ENCODE measurements at places on chromosomes 16 and 17.

GRCh38 chr16:65429504-65430181 is 307.8 kb upstream of the CDH11 start:
- no peak for DNase-seq

DNA sequence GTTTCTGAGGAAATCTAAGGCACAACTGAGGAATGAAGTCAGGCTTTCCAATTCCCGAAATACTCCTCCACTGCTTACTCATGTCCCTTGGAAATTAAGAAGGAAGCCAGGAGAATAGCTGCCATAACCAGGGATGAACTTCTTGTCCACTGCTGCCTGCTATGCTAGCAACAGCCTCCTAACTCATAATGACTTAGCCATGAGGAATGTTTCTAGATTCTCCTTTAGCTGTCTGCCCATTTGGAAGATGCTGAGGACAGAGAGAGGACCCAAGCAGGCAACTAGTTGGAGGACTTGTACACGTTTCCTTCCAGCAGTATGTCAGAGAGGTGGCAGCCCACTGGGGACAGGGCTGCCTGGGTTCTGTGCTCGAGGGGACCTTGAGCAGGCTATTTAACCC is 939 bp upstream of the CCL2 start:
- no peak for DNase-seq

DNA sequence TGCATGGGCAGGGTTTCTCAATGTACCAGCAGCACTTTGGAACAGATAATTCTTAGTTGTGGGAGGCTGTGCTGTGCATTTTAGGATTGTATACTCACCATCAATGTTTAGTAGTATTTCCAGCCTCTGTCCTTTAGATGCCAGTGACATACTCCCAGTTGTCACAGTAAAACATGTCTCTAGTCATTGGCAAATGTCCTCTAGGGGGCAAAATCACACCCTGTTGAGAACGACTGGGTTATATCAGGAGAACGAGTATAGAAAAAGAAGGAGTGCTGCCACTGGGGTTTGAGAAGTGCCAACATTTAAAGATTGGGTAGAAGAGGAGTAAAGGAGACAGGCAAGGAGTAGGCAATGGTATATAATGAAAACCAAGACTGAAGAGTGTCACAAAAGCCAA is 37.9 kb upstream of the SMIM36 start:
- no peak for DNase-seq

GRCh38 chr17:40349477-40349894 is 15.1 kb downstream of the GJD3 start:
- no peak for DNase-seq

GRCh38 chr16:30112197-30113030 is 923 bp downstream of the GDPD3 start:
- DNase-seq = peak; percentile 65

- DNase-seq = no peak
Observed at GRCh38 chr17:2656283-2656682, 55.3 kb downstream of the CLUH start.

GRCh38 chr17:81840826-81841778 is 6.3 kb upstream of the PPP1R27 start:
- no peak for DNase-seq

- DNase-seq = no peak
Observed at GRCh38 chr16:58433569-58433951, 41.3 kb downstream of the GINS3 start.

GRCh38 chr17:77341069-77341541 is 200.3 kb downstream of the SEC14L1 start:
- DNase-seq = no peak

DNA sequence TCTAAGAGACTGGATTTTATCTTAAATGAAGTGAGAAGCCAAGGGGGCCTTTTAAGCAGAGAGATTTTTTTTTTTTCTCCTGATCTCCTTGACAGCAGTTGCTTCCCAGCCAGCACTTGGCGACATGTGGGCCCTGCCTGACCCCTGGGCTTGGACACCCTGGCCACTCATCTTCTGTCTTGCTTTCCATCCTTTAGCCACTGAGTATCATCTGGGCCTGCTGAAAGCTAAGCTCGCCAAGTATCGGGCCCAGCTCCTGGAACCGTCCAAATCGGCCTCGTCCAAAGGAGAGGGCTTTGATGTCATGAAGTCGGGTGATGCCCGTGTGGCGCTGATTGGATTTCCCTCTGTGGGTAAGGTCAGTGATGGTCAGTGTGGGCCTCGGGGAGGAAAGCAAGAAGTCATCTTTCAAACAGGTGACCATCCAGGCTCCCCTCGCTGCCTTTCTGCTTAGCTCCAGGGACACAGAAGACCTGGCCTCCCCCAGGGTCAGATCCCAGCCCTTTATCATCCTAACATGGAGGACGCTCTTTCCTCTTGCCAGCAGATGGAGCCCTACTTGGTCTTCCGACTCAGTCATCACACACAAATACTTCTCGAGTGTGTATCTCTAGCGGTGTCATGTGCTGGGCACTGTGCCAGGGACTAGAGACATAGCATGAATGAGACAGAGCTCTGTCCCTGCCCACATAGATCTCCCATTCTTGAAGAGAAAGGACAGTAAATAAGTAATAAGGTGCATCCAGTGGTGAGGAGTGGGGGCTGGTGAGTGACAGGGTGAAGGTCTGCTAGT is 6.1 kb downstream of the DRG2 start:
- no peak for DNase-seq

DNA sequence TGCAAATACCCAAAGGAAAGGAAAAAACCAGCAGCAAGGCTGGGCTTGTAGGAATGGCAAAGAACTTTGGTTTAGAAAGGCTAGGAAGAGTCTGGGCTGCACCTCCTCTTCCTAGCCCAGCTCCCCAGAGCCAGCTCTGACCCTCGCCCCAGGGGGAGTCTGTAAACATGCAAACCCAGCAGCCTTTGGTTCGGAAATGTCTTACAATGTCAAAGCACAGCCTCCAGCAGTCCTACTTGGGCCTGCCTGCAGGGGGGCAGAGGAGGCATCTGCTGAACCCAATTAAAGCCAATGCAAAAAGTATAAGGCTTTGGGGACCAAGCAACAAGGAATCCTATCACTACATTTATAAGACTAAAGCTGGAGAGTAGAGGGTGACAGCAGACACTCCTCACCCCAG is 5.0 kb upstream of the FTSJ3 start:
- no peak for DNase-seq

DNA sequence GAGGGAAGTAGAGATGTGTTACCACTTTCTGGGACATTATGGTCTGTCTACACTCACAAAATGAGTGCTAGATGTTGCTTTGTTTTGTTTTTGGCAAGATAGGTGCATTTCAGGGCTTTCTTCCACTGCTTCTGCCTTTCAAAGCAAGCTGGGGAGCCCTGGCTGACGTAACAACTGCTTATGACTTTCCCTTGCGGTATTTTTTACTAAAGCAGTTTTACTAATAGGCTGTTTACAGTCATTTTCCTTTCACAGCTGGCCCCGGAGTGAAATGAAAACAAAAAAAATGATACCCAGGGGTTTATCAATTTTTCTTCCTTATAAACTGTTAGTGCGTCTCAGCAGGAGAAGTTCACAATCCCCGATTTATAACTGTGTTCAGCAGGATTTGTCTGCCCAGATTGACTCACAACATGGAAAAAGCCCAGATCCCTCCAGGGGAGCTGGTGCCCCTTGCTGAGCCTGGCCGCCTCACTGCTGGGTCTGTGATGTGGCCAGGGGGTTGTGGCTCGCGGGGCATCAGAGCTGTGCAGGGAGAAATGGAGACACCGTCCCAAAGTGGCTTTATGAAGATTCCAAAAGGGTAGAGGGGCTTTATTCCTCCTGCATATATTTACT is 184.4 kb upstream of the HS3ST3A1 start:
- no peak for DNase-seq

- no peak for DNase-seq
Observed at GRCh38 chr17:42568341-42569111, 1.6 kb downstream of the MLX start.

- no peak for DNase-seq
Observed at GRCh38 chr16:28082624-28083023, 19.1 kb upstream of the GSG1L start.

GRCh38 chr17:51029568-51030463 is 90.9 kb downstream of the SPAG9 start:
- no peak for DNase-seq

DNA sequence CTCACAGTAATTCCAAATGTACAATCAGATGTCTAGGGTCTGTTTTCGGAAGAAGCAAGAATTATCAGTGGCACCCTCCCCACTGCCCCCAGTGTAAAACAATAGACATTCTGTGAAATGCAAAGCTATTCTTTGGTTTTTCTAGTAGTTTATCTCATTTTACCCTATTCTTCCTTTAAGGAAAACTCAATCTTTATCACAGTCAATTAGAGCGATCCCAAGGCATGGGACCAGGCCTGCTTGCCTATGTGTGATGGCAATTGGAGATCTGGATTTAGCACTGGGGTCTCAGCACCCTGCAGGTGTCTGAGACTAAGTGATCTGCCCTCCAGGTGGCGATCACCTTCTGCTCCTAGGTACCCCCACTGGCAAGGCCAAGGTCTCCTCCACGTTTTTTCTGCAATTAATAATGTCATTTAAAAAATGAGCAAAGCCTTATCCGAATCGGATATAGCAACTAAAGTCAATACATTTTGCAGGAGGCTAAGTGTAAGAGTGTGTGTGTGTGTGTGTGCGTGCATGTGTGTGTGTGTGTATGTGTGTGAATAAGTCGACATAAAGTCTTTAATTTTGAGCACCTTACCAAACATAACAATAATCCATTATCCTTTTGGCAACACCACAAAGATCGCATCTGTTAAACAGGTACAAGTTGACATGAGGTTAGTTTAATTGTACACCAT is 59.7 kb downstream of the HLF start:
- DNase-seq = no peak

DNA sequence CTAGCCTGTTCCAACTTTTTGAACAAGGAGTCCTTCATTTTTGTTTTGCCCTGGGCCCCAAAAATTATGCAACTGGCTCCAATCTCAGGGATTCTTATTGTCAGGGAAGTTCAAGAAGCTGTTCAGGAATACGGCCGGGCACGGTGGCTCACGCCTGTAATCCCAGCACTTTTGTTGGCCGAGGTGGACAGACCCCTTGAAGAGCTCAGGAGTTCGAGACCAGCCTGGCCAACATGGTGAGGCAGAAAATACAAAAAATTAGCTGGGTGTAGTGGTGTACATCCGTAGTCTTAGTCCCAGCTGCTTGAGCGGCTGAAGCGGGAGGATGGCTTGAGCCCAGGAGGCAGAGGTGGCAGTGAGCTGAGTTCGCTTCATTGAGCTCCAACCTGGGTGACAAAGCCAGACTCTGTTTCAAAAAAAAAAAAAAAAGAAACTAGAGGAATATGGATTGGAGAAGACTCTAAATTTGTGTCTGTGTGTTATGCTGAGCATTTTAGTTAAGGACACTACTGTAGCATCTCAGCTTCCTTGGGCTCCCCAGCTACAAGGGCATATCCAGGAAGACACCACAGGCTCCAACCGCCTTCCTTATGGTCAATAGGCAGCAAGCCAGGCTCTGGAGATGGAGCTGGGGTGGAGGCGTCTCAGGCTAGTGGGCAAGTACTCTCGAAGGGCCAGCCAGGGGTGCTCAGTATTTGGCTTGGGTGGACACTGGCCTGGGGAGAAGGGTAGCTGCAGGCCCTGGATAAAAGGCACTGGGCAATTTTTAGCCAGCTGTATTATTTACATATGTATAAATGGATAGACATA is 56.8 kb upstream of the CREBBP start:
- no peak for DNase-seq

DNA sequence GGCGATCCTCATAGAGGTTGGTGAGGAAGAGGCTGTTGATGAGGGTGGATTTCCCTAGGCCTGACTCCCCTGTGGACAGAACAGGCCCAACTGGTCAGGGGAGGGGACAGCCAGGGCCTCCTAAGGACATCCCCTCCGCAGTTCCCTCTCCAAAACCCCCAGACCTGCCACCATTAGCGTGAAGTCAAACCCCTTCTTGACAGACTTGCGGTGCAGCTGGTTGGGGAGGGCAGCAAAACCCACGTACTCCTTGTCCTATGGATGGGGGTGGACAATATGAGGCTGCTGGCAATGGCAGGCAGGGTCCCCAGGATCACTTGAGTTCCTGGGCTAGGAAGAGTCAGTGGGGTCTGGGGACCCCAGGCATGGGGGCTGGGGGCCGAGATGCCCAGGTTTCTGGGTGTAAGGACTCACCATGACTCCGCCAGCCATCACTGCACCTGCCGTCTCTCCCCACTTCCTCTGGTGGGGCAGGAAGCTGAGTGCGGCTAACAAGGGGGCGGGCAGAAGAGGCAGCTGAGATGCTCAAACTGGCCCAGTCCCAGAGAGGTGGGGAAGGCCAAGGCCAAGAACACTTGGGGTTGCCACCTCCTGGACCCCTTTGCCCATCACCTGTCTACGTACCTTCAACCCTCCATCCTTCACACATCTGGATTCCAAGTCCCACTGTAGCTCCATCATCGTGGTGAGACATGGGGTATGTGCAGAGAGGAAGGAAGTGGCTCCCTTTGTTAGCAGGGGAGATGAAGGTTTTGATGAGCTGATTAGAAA is at the start of gene SEPTIN1:
Gene SEPTIN1 (minus strand): TSS at position 451 of the 771 bp plus-strand sequence. CDS start 19 bp downstream, at position 432.
- DNase-seq = peak; percentile 72

GRCh38 chr17:37168731-37169353 is 206.9 kb upstream of the C17orf78 start:
- DNase-seq = no peak

Measured in stimulated activated CD4-positive, alpha-beta T cell treated with anti-CD3 and anti-CD28 coated beads, Interleukin-4, amount 100 ng/mL, for 1 hour (primary cell).